Skeletal muscle tissue (tissue), 5 donors: ENCODE measurements at places on chromosomes 4 and X. TPM values are rescaled to one million over a fixed set of nuclear protein-coding genes. Genes with fewer than 3 reads are reported as not detected.

Gene TMPRSS11D
- total RNA-seq, result not detected

Gene KCND1
- total RNA-seq, result 0.52 TPM

Gene TFE3
- 8.4 TPM for total RNA-seq

Gene ADGRG4
- under 0.01 TPM for total RNA-seq

Gene IL15
- total RNA-seq, result 6.3 TPM

Gene ARMCX1
- total RNA-seq, result 91.3 TPM

Gene HMX1
- not detected for total RNA-seq

Gene ZAR1
- total RNA-seq, result not detected

Gene SOD3
- total RNA-seq, result 13.6 TPM

Gene PPM1K
- 22.4 TPM for total RNA-seq

Gene CXCL10
- 4.7 TPM for total RNA-seq

Gene SPATA18
- 0.52 TPM for total RNA-seq

Gene UTP3
- 13.6 TPM for total RNA-seq

Gene FRMD7
- total RNA-seq, result 0.52 TPM

Gene CTAG1A
- total RNA-seq, result not detected

Gene ASB9
- 3.7 TPM for total RNA-seq

Gene UGT8
- total RNA-seq, result 2.1 TPM

Gene TAF7L
- total RNA-seq, result not detected

Gene ADH7
- total RNA-seq, result not detected

Gene MCF2
- total RNA-seq, result 0.52 TPM

Gene PLP1
- 41.8 TPM for total RNA-seq

Gene SRPK3
- total RNA-seq, result 85.1 TPM

Gene PAK3
- total RNA-seq, result 4.7 TPM

Gene PDE6B
- 8.9 TPM for total RNA-seq

Gene SLC25A53
- total RNA-seq, result 10.4 TPM

Gene SLC6A14
- total RNA-seq, result not detected

Gene KLB
- 1.0 TPM for total RNA-seq

Gene PCDH19
- total RNA-seq, result 2.6 TPM

Gene CCNB3
- under 0.01 TPM for total RNA-seq

Gene GIMD1
- total RNA-seq, result not detected

Gene ZMAT1
- total RNA-seq, result 1.0 TPM

Gene PPEF1
- 1.0 TPM for total RNA-seq

Gene RAB40AL
- not detected for total RNA-seq

Gene PDE5A
- total RNA-seq, result 27.7 TPM

Gene FGFBP1
- total RNA-seq, result not detected

Gene ZCCHC18
- 0.52 TPM for total RNA-seq

Gene RHOXF2
- total RNA-seq, result not detected

Gene BMPR1B
- 22.4 TPM for total RNA-seq

Gene RTL3
- under 0.01 TPM for total RNA-seq

Gene XPNPEP2
- 3.7 TPM for total RNA-seq

Gene BCAP31
- total RNA-seq, result 83.0 TPM

Gene TMSB15A
- total RNA-seq, result 6.3 TPM

Gene ITIH6
- total RNA-seq, result under 0.01 TPM

Gene YY2
- total RNA-seq, result 1.6 TPM

Gene PPBP
- 15.1 TPM for total RNA-seq

Gene CT45A5
- total RNA-seq, result not detected

Gene ARHGEF38
- total RNA-seq, result not detected

Gene DEFB131A
- not detected for total RNA-seq

Gene RAB33A
- 1.6 TPM for total RNA-seq
